Cardiac muscle cell (in vitro differentiated cells and primary cell): ENCODE measurements at places on chromosomes 1 and 21. TPM values are rescaled to one million over a fixed set of nuclear protein-coding genes. Genes with fewer than 3 reads are reported as not detected.
A peak's percentile ranks its signal among the peaks of the same experiment; 100 is the strongest.

ACKR1 gene
- total RNA-seq: 0.18 and 0.63 TPM in 2 replicates

- no peak for DNase-seq
Observed at GRCh38 chr1:175443332-175443731, 250.8 kb upstream of the KIAA0040 start.

FAM110D gene
- total RNA-seq: 4.7 and 6.8 TPM in 2 replicates

GRCh38 chr1:243693800-243694199, 156.2 kb downstream of the AKT3 start:
- no peak for DNase-seq

DNA sequence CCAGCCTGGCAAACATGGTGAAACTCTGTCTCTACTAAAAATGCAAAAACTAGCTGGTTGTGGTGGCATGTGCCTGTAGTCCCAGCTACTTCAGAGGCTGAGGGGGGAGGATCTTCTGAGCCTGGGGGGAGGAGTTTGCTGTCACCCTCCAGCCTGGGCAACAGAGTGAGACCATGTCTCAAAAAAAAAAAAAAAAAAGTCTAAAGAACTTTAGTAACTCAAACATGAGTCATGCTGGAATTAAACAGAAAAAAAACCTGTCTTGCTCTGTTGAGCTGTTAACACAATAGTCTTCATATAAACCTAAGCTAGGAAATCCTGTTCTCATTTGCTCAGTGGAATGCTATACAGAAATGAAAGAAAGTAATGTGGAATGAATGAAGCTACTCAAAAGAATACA, 16.7 kb upstream of the DISP1 start:
- peak; percentile 59 for DNase-seq

GRCh38 chr1:157678721-157679120, 21.8 kb downstream of the FCRL3 start:
- no peak for DNase-seq

DNA sequence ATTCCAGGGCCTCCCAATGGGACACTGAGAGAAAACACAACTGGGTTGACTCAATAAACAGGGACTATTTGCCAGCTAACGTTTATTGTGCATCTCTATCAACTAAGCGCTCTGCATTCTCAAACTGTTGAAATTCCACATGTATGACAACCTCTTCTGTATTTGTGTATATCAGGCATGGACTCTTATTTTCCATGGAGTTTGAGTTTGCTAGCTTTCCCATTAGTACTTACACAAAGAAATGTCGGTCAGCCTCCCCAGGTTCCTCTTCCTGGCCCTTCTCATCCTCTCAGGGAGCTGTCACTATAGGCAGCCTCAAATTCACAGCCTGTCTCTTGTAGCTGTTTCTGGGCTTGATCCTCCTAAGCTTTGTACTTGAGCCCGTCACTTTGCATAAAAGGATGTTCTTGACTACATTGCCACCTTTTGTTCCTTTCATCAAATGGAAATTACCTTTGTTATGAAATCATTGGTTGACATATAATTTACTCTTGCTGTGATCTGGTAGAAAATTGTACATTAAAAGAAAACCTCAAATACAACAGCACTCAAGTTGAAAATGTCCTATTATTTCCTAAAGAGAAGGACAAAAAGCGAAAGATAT, 60.0 kb upstream of the NTPCR start:
- DNase-seq: no peak

- DNase-seq: no peak
Observed at GRCh38 chr1:65359888-65360287, 50.5 kb downstream of the DNAJC6 start.
